ENCODE measurements at places on chromosomes 6 and 20.

DNA sequence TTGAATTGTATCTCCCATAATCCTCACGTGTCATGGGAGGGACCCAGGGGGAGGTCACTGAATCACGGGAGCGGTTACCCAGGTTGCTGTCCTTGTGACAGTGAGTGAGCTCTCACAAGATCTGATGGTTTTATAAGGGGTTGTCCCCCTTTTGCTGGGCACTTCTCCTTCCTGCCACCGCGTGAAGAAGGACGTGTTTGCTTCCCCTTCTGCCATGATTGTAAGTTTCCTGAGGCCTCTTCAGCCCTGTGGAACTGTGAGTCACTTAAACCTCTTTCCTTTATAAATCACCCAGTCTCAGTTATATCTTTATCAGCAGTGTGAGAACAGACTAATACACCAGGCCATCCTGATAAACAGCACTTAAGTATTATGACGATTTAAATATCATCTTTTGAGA, 9.0 kb upstream of the MRGBP start:
- DNase-seq, result no peak

DNA sequence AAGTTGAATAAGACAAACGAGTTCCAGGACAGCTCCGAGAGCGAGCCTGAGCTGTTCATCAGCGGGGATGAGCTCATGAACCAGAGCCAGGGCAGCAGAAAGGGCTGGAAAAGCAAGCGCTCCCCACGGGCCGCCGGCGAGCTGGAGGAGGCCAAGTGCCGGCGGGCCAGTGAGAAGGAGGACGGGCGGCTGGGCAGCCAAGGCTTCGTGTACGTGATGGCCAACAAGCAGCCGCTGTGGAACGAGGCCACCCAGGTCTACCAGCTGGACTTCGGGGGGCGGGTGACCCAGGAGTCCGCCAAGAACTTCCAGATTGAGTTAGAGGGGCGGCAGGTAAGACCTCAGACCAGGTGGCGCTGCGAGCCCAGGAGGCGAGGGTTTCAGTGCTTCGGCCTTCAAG, 56.0 kb upstream of the TMEM181 start:
- no peak for DNase-seq

DNA sequence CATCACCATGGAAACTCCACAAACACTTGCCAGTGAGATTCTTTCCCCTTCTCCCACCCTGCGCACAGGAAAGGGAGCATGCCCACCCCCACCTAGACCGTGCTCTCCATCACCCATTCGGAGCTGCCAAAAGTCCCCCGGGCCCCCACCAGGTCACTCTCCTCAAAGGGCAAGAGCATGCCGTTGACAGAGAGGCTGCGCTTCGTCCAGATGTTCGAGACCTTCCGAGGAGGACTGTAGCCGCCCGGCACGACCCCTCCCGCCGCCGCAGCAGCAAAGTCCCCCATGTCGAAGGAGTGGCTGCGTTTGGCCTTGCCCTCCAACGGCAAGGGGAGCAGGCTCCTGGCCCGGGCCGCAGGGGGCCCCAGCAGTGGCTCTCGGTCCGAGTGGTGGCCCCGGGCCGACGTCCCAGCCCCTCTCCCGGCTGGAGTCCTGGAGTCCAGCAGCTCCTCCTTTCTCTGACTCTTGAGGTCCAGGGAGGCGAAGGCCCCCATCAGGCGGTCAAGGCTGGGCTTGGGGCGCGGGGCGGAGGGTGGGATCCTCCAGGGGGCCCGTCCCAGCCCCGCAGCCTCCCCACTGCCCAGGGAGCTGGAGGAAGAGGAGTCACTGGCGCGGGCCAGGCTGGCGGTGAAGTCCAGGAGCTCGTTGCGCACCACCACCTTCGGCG, 195.2 kb downstream of the LRFN2 start:
- no peak for DNase-seq

DNA sequence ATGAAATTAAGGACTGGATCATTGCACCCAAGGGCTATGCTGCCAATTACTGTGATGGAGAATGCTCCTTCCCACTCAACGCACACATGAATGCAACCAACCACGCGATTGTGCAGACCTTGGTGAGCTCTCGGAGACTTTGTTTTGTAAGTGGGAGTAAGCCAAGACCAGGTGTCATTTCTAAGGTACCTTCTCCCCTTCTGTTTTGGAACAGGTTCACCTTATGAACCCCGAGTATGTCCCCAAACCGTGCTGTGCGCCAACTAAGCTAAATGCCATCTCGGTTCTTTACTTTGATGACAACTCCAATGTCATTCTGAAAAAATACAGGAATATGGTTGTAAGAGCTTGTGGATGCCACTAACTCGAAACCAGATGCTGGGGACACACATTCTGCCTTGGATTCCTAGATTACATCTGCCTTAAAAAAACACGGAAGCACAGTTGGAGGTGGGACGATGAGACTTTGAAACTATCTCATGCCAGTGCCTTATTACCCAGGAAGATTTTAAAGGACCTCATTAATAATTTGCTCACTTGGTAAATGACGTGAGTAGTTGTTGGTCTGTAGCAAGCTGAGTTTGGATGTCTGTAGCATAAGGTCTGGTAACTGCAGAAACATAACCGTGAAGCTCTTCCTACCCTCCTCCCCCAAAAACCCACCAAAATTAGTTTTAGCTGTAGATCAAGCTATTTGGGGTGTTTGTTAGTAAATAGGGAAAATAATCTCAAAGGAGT, 30.4 kb downstream of the TXNDC5 start:
- DNase-seq, result no peak

- no peak for DNase-seq
Measured at GRCh38 chr6:166613027-166613426, 14.0 kb downstream of the RPS6KA2 start.

DNA sequence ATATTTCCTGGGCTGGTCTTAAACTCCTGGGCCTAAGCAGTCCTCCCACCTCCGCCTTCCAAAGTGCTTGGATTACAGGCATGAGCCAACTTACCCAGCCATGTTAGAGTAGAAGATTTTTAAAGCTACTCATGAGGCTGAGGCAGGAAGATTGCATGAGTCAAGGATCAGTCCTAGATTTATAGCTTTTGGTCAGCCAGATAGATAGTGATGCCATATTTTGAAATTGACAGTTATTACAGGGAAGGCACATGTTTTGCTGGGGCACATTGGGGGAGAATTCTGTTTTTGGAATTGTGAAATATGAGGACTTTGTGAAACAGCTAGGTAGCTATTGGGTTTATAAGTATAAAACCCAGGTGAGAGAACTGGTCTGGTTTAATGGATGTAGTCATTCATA, 40.9 kb downstream of the DOP1A start:
- DNase-seq, result no peak

DNA sequence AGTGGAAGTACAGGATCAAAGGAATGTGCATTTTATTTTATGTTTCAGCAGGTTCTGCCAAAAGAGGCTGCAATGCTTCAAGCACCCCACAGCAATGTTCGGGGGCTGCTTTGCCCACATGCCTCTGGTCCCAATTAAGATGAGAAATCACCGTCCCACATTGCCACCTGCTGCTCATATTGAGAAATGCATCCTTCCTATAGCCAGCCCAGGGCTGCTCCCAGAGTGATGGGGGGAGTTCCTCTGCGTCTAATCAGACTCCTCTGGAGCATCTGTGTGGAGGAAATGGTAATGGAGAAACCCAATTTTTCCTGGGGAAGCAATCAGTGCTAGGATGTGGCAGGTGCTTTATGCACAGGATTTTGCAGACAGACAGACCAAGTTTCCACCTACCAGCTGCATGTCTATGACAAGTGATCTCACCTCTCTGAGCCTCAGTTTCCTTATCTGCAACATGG, 33.7 kb downstream of the PTGIS start:
- DNase-seq, result peak; percentile 74

DNA sequence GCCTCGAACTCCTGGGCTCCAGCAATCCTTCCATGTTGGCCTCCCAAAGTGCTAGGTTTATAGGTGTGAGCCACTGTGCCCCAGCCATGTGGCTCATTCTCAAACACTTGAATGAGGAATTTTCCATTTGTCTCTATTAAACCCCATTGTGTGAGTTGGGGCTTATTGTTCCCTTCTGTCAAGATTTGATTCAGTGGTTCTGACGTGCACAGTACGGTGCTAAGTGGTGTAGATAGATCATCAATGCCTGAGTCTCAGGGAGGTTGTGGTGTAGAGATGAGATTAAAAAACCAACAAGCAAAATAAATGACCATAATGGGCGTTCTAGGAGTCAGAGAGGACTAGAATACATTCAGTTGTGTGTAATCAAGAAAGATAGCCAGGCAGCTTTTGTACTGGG, 335.6 kb downstream of the PRL start:
- DNase-seq, result no peak

- no peak for DNase-seq
Measured at GRCh38 chr6:14275493-14275851, 157.9 kb downstream of the CD83 start.

DNA sequence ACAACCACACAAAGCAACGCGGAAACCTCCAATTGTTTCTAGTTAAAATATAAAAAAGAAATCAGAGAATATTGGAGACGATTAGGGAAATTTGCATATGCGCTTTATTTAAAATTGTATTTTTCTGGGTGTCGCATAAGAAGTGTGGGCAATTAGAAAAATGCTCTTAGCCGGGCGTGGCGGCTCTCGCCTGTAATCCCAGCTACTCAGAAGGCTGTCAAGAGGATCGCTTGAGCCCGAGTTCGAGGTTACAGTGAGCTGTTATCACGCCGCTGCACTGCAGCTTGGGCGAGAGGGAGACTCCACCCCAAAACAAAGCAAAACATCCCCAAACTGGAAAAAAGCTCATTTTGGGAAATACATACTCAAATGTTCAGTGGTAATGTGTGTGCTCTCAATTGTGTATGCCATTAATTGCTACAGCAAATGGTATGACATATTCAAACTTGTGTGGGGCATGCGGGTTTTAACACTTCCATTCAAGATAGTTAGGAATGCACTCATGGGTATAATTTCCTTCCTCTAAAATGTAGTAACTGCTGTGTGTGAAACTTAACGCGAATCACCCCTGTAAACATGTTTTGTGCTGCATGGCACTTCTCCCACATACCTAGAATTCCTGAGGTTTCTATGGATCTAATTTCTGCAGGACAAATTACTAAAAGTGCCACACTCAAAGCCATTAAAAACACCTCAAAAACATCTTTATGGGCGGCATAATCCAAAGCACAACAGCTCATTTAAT, 54.7 kb upstream of the HFE start:
- DNase-seq, result no peak

DNA sequence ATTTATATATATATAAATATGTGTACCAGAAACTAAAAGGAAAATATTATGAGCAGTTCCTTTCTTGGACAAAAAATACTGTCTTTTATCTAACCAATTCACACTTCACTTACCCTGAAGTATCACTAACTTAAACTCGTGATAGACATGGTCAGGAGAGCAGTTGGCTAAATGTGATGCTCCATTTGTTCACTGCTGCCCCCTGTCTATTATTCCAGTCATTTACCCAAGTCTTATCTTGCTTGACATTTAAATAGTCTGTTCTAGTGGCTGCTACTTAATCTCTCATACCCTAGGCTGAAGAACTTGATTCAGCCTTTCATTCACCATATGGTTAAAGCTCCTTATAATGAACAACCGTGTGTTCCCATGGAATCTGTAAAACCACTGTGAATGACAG, 789.6 kb upstream of the EYS start:
- DNase-seq, result no peak

DNA sequence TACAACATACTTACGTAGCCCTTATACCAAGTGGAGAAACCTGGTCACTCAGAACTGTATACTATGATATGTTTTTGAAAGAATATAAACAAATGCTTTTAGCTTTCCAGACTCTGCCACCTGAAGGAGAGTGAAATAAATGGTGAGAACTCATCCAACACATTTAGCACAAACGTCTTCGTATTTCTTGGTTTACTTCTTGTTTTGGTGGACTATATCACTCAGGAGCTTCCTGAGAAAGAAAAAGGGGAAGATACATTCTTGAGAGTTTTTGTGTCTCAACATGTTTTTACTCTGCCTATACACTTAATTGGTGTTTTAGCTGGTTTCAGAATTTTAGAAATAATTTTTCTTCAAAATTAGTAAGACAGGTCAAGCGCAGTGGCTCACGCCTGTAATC, 19.4 kb upstream of the CTAGE9 start:
- DNase-seq, result no peak

DNA sequence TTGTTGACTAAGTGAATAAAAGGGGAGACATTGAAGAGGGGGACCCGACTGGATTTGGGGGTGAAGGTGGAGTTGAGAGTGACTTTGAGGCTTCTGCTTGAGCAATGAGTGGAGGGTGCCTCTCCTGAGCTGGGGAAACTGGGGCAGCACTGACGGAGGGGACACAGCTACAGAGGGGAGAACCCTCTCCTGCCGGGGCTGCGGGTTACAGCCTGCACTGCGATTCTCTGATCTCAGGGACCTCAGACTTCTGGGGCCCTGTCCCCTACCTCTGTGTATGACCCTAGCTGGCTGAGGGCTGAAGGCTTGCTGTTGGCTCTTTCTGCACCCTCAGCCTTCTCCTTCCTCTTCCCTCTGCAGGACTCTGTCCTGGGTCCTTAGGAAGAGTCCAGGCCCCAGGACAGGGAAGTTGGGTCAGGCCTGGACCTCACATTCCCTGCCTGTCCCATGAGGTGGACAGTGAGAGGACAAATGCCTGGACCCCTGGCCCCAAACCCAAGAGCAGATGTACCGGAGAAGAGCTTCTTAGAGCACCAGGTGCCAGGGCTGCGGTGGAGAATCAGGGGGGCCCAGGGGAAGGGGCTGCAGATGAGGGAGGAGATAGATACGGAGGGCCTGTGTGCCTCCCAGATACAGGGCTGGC, 13.7 kb upstream of the FAM110A start:
- no peak for DNase-seq

Data from GM20000 (cell line).